ENCODE measurements at places on chromosomes 4 and X.

- no peak for DNase-seq
Observed at GRCh38 chr4:8915201-8916200, 43.9 kb upstream of the HMX1 start.

DNA sequence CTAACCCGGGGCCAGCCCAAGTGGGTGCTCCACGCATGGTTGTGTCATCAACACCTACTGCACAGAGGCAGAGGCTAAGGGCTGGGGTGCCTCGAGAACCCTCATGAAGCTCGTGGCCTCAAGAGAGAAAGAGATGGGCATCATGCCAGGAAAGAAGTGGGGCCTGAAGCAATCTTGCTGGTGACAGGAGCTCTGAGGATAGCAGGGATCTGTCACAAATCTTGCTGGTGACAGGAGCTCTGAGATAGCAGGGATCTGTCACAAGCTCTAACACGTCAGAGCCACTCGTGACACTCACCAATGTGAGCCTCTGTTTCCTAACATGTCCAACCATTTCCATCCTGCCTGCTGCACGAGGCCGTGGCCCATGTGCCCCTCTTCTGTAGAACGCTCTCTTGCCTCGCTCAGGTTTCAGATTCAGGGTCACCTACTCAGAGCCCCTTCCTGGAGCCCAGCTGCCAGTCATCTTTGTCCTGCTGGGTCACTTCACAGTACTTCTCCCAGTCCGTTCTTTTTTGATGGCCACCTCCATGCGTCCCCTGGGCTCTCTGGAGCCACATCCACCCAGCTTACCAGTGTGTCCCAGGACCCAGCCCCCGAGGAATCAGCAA is 21.1 kb downstream of the PNMA6E start:
- no peak for DNase-seq

DNA sequence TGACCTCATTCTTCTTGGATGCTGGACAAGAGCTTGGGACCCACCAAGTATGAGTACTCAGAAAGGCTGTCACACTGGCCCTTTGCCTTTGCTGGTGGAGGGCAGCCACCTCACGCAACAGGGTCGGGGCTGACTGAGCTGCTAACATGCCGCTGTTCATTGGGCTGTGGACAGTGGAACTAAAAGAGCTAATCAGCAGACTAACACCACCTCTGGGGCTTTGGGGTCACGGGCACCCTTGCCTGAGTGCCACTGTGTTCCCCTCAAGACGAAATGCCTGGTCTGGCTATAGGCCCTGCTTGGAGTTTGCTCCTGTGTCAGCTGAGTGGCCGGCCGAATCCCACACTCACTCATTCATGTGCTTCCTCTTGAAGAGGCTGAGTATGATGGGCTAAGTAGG is 559.6 kb downstream of the SPRY1 start:
- DNase-seq, result no peak

- no peak for DNase-seq
Observed at GRCh38 chr4:55549888-55550287, 3.2 kb upstream of the CLOCK start.

- DNase-seq, result no peak
Observed at GRCh38 chr4:26058537-26058936, 144.5 kb downstream of the SMIM20 start.

- DNase-seq, result peak; percentile 47
Observed at GRCh38 chrX:47497271-47497888, 14.4 kb upstream of the ZNF41 start.

All from dermis blood vessel endothelial cell (primary cell).